ENCODE measurements at places on chromosomes 7 and 10. TPM values are rescaled to one million over a fixed set of nuclear protein-coding genes. Genes with fewer than 3 reads are reported as not detected.

Gene SSC4D
- polyA plus RNA-seq = not detected

Gene MACC1
- polyA plus RNA-seq = 1.2 TPM

Gene UNC5B
- polyA plus RNA-seq = not detected

Gene STOX1
- polyA plus RNA-seq = 0.24 TPM

Gene MAT1A
- not detected for polyA plus RNA-seq

Gene WDR86
- polyA plus RNA-seq = 0.54 TPM

Gene STEAP1
- polyA plus RNA-seq = not detected

Gene NKX1-2
- not detected for polyA plus RNA-seq

Gene ZNF853
- 1.5 TPM for polyA plus RNA-seq

Gene TMEM72
- polyA plus RNA-seq = not detected

Gene SUN3
- polyA plus RNA-seq = not detected

Gene OR13A1
- 0.55 TPM for polyA plus RNA-seq

Gene GOT1
- polyA plus RNA-seq = 24.0 TPM

Gene TRIM50
- not detected for polyA plus RNA-seq

Gene AGAP9
- polyA plus RNA-seq = 0.90 TPM

Gene OR2A12
- polyA plus RNA-seq = not detected

Gene CPXM2
- not detected for polyA plus RNA-seq

Gene ADAM12
- not detected for polyA plus RNA-seq

Gene LAMB4
- not detected for polyA plus RNA-seq

Gene FAM13C
- not detected for polyA plus RNA-seq

Gene CDH23
- not detected for polyA plus RNA-seq

Gene SPOCK2
- polyA plus RNA-seq = 65.5 TPM

Gene ZNF786
- 12.8 TPM for polyA plus RNA-seq

Gene TFEC
- 14.7 TPM for polyA plus RNA-seq

Gene CARD11
- 52.4 TPM for polyA plus RNA-seq

Gene HYAL4
- polyA plus RNA-seq = not detected

All from IgD-negative memory B cell (primary cell).